ENCODE measurements at places on chromosomes 7 and 10.
A peak's percentile ranks its signal among the peaks of the same experiment; 100 is the strongest.

DNA sequence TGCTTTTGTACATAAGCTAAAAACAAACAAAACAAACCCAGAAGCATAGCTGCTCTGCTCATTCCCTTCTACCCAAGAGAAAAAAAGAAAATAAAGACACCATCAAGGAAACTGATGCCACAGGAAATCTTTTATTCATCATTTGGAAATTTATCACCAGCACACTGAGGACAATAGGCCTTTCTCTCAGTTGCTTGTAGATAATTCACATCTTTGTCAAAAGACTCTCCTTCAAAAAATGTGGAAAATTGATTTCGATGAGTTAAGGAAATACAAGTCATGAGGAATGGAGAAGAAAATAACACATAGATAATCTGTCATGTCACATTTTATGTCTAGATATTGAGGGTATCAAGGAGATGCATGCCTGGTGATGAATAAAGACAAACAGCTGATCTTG, 53.5 kb downstream of the ZNF37A start:
- DNase-seq, result no peak

GRCh38 chr7:105141068-105141467, 127.1 kb downstream of the KMT2E start:
- DNase-seq, result no peak

DNA sequence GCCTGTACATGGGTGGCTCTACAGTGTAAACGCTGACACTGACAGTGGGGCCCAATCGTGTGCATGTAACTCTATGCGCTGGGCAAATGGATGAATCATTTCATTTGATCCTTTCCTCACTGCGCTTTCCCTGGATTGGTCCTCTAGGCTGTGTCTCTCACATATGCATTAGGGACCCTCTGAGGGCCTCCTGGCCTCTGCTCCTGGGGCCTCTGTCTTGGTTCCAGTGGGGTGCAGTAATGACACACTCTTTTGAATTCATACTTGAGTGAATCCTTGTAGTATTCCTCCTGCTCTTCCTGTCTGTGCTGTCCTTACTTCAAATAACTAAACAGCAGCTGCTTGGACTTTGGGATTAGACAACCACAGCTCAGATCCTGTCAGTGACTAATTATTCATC, 176.5 kb upstream of the ADO start:
- DNase-seq, result no peak

DNA sequence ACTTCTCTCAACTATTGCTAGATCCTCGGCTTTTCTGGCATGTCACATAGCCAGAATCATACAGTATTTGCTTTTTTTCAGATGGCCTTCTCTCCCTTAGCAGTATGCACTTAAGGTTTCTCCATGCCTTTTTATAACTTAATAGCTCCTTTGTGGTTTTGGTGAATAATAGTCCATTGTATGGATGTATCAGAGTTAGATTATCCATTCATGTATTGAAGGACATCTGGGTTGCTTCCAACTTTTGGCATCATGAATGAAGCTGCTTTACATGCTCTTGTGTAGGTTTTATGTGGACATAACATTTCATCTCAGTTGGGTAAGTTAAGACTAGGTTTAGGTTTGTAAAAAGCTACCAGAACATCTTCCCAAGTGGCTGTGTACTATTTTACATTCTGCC, 4.6 kb downstream of the ATP5F1C start:
- no peak for DNase-seq

GRCh38 chr10:62115321-62115720, 153.3 kb downstream of the RTKN2 start:
- DNase-seq, result no peak

DNA sequence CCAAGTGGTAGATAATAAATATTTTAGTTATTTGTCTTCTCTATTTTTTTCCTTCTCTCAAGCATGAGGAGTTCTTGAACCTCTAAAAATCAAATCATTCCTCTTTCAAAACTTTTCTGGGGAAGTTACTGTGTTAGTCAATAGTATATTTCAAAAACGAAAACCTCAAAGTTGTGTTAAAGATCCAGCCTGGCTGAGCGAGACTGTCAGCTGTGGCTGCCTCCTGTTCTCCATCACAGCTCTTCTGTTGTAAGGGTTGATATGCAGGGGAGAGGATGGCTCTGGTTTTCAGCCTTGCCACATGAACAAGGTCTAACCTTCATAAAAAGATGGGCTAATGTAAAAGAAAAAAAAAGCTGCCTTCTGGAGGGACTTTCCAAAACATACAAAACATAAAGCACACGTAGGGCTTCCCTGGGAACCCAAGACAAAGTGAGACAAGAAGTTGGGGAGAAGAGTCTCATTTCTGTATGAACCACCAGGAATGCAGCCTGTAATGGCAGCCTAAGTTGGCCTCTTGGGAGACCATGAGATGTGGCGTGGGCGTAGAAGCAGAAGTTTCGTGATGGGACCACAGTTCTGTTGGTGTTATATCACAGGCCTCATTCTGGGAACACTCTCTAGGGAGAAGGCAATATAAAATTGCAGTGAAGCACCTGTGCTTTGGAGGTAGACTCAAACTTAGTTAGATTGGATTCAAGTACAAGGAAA, 77.9 kb upstream of the FHIP2A start:
- DNase-seq, result no peak

- DNase-seq, result peak; percentile 29
Measured at GRCh38 chr7:47505312-47506007, 76.5 kb downstream of the TNS3 start.

GRCh38 chr7:101172854-101173751, 7.0 kb downstream of the NAT16 start:
- peak; percentile 71 for DNase-seq

DNA sequence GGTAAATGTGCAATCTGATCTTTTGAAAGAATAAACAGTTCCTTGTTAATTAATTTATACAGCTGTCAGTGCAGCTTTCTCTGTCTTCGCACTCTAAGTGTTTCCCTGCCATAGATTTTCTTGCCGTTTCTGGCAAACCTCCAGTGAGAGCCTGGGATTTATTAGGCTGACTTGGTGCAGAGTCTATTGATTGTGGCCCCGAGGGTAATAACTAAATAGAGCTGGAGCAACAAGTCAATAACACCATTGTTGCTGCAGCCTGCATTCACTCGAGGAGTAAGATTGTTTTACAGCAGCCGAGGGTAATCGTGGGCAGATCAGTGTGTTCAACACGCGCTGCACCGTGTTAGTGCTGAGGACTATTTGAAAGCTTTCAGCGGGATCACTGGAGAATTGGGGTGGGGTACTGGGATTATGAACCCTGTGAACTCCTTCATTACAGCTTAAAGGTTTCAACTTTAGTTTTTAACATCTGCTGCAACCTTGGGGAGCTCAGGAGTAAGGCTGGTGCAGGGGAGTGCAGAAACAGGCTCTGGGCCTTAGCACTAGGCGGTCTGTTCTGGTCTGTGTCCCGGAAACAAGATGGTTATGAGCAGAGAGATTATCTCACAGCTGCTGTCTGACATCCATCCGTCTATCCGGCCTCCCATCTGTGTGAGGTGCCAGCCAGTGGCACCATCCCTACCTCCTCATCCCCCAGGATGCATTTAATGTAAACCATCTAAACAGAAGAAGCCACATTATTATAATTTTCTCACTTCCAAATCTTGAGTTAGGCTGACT, 174.0 kb upstream of the TCF7L2 start:
- no peak for DNase-seq

- DNase-seq, result no peak
Measured at GRCh38 chr7:3598854-3599253, 297.8 kb downstream of the SDK1 start.

- no peak for DNase-seq
Measured at GRCh38 chr10:93954299-93954698, 39.4 kb upstream of the PLCE1 start.

DNA sequence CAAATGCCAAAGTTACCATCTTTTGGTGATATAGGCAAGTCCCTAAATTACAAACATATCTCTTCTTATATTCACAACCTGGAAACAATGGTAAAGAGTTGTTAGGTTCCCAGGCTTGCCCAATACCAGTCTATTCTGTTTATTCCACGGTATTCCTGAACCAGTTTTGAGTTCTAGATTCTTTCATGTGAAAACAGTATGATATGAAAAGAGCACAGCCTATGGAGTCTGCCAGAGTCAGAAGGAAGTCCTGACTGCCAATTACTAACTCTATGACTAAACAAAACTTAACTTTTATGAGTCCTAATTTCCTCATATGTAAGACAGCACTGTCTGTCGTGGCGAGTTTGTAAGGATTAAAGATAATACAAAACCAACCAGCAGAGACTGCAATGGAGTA, 5.6 kb downstream of the ABI1 start:
- DNase-seq, result peak; percentile 18
